ENCODE measurements at places on chromosomes 7 and 10. TPM values are rescaled to one million over a fixed set of nuclear protein-coding genes. Genes with fewer than 3 reads are reported as not detected.

- no peak for DNase-seq
Observed at GRCh38 chr7:139576179-139576973, 52.9 kb downstream of the CLEC2L start.

GRCh38 chr10:3832022-3832786 lies 47.2 kb upstream of the KLF6 start:
- DNase-seq, result no peak

DNA sequence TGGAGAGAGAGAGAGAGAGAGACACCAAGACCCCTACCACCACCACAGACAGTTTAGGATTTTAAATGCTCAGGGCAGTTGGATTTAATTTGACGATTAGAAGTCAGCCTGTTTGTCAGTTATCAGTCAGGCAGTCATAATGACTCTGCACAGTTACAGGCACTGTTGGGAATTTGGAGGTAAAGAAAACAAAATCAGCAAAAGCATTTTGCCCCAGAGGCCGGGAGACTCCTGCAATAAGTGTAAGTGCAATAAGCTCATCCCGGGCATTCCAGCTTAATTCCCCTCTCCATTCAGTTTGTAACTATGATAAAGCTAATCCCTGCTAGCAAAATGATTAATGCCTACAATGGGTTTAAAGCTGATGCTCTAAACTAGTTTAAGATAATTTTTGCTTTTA lies 13.5 kb downstream of the SEMA3C start:
- no peak for DNase-seq

DNA sequence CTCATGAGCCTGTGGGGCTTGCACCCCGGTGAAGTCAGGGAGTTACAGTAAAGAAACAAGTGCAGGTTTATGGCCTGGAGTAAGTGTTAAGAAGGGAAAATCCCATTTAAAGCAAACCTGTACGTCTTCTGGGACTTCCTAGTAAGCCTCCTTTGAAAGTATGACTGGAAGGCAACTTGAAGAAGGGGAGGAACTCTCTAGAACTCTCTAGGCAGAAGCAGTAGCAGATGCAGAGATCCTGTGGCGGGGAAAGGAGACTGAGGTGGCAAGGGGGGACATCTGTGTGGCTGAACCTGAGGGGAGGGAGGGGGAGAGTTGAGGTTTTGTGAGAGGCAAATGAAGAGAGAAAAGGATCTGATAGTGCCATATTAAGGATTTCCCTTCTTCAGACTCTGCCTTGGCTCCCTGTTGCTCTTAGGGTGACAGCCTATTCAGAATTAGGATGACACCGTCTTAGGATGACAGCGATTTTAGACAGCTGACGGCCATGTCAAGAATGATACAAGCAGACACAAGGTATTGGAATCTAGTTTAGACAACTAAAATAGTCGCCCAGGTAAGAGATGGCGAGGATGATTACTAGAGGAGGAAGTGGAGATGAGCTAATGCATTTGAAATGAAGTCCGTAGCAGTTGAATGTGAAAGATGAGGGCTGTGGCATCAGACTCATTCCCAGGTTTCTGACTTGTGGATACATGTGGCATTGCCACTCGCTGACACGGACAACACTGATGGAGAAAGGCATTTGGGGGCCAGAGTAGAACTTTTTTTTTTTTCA lies 29.0 kb downstream of the CUL1 start:
- no peak for DNase-seq

- DNase-seq, result peak; percentile 22
Observed at GRCh38 chr7:84490661-84491060, 296.1 kb upstream of the SEMA3A start.

DNA sequence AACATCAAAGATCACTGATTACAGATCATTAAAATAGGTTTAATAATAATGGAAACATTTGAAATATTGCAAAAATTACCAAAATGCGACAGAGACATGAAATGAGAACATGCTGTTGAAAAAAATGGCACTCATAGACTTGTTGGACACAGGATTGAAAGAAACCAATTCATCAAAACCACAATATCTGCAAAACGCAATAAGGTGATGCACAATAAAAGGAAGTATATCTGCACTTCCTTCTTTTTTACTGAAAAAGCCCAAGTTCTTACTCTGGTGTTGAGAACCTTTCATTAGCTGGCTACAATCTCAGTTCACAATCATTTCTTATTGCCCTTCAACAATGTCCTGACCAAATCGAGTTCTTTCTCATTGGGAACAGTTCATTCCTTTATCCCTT lies 28.7 kb downstream of the TMEM106B start:
- DNase-seq, result no peak

DNA sequence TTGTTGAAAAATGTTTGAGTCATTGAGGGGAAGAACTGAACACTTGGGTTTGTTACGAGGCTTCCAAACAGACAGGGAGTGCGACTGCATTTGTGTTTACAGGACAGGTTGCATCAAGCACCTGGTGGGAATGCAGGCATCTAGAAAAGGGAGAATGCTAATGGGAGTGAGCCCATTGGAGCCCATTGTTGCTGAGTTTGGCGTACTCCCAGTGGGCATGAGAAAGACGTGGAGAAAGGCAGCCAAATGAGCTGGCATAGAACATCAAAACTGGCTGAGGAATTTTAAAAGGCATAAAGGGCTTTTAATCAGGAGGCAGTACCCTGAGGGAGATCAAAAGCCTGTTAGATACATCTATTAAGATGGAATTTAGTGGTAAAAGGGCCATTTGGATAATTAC lies 171.6 kb upstream of the NPSR1 start:
- no peak for DNase-seq

DNA sequence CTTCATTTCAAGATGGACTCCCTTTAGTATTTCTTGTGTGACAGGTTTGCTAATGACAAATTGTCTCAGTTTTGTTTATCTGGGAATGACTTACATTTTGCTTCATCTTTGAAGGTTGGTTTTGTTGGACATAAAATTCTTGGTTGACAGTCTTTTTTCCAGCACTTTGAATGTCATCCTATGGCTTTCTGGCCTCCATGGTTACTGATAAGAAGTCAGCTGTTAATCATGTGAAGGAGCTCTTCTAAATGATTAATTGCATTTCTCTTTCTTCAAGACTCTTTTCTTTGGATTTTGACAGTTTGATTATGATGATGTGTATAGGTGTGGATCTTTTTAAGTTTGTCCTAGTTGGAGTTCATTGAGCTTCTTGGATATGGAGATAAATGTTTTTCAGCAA lies 26.9 kb upstream of the HHEX start:
- no peak for DNase-seq

- peak; percentile 69 for DNase-seq
Observed at GRCh38 chr7:127066974-127067373, 185.8 kb downstream of the GRM8 start.

DNA sequence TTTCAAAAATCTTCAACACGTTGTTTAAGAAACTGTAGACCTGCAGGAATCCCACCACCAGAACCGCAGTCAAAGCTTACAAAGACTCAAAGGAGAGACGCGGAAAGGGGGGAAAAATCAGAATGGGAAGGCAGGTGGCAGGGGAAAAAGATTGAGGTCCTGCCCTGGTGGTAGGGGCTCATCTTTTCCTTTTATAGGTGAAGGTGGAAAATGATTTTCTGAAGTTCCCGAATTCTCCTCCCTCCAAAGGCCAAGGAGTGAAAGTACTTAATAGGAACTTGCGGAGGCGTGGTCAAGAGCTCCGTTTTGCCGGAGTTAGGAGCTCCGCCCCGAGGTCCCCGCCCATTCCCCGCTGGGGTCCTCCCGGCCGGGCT lies 724 bp downstream of the BBIP1 start:
- DNase-seq, result peak; percentile 99

GRCh38 chr7:134444961-134445315 lies 14.0 kb downstream of the AKR1B1 start:
- DNase-seq, result no peak

- DNase-seq, result peak; percentile 18
Observed at GRCh38 chr7:128235471-128235870, 5.6 kb upstream of the LEP start.

DNA sequence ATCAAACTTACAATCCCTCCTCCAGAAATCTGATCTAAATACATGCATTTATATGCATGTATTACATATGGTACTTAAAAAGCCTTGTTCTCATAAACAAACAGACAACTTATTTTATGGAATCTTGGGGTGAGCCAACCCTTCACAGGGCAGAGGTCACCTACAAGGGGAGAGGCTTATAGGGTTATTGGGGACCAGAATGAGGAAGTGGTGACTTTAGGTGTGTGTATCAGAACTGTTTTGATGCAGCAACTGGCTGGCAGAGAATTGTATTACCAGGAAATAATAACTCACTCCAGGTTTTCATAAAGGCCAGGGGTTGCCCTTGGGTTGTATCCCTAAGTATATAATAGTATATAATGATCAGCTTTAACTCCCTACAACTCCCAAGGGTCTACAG lies 91.1 kb downstream of the SVIL start:
- DNase-seq, result no peak

- DNase-seq, result no peak
Observed at GRCh38 chr10:85593226-85593772, 773.3 kb downstream of the GRID1 start.

DNA sequence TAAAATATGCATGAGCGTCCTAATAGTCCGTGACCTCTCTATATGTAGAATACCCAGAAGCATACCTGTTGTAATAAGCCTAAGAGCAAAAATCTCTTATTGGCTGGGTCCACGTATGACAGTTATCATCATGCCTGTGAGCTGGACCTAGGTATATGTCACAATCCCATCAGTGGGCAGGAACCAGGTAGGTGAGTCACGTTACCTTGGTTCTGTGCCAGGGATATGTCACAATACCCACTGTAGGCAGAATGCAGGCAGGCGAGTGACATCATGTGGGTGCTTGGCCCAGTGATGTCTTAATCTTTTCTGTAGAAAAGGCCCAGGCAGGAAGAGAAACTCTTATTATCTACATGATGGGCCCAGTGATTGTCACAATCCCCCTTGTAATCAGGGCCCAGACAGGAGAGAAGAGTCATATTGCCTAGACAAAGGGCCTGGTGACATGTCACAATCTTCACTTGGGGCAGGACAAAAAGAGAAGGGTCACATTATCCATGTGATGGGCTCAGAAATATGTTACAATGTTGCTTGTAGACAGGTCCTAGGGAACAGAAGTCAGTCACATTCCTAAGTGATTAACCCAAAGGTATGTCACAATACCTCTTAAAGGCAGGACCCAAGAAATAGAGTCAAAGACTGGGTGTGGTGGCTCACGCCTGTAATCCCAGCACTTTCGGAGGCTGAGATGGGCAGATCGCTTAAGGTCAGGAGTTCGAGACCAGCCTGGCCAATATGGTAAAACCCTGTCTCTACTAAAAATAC lies 12.9 kb upstream of the ZNF736 start:
- no peak for DNase-seq

GRCh38 chr7:109179601-109180000 lies 609.9 kb downstream of the DNAJB9 start:
- no peak for DNase-seq

DNA sequence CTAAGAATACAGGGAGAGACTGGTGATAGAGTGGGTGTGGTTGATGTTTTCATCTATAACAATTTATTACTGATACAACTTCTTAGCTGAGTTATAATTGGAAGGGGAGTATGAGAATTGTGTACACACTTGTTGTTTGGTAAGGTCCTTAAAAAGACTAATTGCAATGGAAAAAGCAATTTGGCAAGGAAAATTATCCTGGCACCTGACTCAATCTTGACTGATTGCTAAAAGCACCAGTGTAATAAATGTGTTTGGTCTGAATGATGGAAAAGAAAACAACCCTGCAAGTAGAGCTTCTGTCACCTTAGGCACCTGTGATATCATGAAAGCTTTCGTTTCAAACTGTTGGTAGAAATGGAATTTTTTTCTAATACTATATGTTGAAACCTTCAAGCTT lies 6.7 kb upstream of the GSDME start:
- no peak for DNase-seq

- no peak for DNase-seq
Observed at GRCh38 chr10:36573246-36573645, 552.2 kb upstream of the ANKRD30A start.

DNA sequence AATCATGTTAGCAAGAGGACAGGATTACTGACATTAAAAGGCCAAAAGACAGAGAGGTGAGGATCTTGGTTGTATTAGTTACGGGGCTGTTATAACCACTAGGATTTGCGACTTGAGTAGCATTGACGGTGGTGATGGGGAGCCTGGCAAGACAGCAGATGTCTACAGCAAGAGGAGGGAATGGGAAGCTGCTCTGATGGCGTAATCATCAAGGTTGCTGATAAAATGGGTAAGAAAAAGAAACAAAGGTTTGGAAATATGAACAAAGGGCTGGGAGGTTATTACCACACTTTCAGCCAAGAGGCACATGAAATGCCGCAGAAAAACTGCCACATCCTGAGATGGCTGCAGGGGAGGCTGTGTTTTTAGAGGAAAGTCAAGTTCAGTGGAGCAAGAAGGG lies 33.9 kb downstream of the TMEM229A start:
- no peak for DNase-seq

DNA sequence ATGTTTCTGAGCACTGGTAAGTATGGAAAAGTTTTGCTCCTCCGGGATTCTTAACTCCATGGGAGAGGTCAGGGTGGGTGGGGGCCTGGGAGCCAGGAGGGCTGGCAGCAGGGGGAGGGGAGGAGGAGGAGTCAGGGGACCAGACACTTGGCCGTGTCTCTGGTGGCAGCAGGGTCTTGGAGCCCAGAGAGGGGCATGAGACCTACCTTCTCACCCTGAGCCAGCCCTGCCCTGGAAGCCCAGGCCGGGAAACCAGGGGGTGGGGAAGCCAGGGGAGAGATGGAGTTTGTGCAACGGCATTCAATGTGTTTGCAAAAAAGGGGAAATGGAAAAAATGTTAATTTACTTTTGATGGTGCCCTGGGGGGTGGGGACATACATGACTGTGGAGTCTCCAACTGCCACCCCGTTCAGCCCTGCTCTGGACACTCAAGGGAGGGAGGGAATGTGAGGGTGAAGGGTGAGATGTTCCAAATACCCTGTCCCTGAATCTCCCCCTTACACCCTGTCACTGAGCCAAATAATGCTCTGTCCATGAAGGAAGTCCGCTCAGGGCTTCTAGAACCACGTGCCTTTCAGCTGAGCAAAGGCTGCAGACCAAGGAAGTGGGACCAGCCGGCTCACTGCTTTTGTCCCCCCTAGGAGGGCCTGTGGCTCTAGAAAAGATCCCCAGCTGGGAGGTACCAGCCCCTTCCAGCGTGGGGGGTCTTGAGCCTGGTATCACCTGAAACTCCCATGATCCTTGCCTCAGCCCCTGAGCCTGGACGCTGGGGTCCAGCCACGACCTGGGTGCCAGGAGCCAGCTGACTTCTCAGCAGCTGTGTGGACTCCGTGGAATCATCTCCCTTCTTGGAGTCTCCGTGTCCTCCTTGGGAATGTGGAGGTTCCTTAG lies 48.3 kb downstream of the TMEM270 start:
- no peak for DNase-seq

- DNase-seq, result no peak
Observed at GRCh38 chr7:47303014-47303694, 278.8 kb downstream of the TNS3 start.

Gene LIPJ
- total RNA-seq, result 0.14 TPM

Gene ADRB1
- total RNA-seq, result 0.24 TPM

Gene ZC3HAV1
- total RNA-seq, result 59.8 TPM

Gene TMEM270
- total RNA-seq, result not detected

Gene GPR15LG
- total RNA-seq, result not detected

Gene GARS1
- total RNA-seq, result 271 TPM
